ENCODE measurements at places on chromosomes 11 and 22.
A peak's percentile ranks its signal among the peaks of the same experiment; 100 is the strongest.

GRCh38 chr11:133661846-133662245 is 129.5 kb upstream of the OPCML start:
- DNase-seq = no peak

DNA sequence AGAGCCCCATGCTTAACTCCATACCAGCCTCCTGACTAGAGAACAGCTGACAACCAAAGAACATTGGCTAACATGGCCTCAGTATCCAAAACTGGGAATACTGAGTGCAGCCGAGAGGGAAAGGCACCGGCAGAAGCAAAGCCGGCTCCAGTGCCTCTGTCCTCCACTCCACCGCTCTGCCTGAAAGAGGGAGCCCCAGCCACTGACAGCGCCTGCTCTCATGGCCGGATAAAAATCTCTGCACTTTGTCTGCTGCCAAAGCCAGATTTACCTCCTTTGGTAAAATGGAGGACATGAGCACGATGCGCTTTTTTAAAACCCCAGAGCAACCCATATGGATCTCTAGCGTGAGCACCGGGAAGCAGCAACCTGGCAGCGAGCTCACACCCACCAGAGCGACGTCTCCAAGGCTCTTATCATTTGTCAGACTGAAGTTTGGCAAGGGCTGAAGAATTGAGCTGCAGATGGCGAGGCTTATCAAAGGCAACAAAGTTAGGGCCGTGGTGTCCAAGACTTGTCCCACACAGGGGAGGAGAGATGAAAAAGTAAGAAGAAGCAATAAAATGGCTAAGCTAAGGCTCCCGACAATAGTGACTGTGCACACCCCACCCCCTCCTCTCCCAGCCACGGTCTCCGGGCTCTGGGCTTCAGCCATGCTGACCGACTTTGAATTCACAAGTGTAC is 71.4 kb downstream of the EFCAB6 start:
- DNase-seq = no peak

GRCh38 chr11:113533425-113533698 is 58.2 kb upstream of the DRD2 start:
- DNase-seq = no peak

- peak; percentile 88 for DNase-seq
Measured at GRCh38 chr11:65301491-65302329, 13.0 kb upstream of the CDC42EP2 start.

GRCh38 chr11:32259641-32260081 is 168.8 kb downstream of the RCN1 start:
- peak; percentile 47 for DNase-seq

- no peak for DNase-seq
Measured at GRCh38 chr11:10793470-10794255, 15.1 kb downstream of the EIF4G2 start.

DNA sequence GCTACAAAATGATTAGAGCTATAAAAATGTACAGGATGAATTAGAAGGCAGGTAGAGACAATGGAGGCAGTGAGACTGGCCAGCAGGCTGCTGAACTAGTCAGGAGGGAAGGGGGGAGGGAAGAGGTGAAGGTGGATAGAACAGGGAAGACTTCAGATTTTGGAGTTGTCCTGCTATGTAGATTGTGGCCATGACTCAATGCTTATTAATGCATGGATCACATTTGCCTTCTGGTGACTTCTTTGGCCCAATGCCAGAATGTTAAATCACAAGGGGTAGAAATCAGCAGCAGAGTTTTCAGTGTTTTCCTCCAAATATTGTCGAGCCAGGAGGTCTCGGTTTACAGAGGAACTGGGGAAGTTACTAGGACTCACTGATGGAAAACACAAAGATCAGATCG is 346.6 kb downstream of the AASDHPPT start:
- DNase-seq = peak; percentile 19

- DNase-seq = no peak
Measured at GRCh38 chr11:9962722-9963121, 298.8 kb downstream of the SWAP70 start.

DNA sequence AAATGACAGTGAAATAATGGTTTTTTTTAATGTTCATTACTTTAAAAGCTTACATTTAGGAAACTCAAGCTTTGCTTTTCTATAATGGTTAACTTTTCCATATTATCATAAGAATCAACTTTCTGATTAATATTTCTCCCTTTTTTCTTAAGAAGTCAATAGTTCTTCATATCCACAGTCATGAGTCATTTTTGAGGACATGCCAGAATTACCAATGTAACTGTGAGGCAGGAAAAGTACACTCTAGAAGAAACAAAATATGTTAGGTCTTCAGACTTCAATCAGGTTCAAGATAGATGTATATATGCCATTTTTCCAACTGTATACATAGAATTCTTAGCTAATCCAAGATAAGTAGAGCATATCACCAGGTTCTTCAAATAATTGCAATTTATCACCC is 10.9 kb downstream of the MS4A6A start:
- DNase-seq = no peak

GRCh38 chr11:110056956-110057355 is 36.2 kb upstream of the ZC3H12C start:
- DNase-seq = no peak

- no peak for DNase-seq
Measured at GRCh38 chr22:35140879-35141745, 75.2 kb downstream of the ISX start.

GRCh38 chr11:122487669-122488068 is 167.9 kb upstream of the UBASH3B start:
- DNase-seq = no peak

DNA sequence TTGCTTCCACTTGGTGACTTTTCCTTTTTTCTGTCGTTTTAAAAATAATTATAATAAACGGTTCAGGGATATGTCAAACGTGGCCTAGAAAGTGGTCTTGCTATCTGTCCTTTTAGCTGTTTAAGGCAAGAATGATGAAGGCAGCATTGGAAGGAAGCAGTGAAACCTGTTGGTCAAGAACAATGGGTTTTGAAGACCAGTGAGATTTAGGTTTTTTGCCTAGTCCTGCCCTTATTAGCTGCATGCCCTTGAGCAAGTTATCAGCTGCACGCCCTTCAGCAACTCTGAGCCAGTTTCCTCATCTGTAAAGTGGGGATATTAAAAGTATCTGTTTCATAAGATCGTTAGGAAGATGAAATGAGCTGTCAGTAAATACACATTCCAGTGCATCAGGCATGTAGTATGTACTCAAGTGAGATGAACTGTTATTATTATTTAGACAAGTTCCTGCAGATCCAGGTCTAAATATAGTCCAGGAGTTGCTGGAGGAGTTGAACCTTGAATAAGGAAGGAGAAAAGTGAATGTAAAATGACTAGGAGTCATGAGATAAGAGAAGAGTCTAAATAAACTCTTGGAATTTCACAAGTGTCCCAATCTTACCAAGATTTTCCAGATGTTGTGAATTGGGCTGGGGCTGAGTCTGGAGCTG is 90.8 kb upstream of the HSD17B12 start:
- no peak for DNase-seq

- DNase-seq = no peak
Measured at GRCh38 chr11:86034710-86035109, 34.2 kb downstream of the PICALM start.

- DNase-seq = no peak
Measured at GRCh38 chr11:20235164-20235563, 74.9 kb upstream of the DBX1 start.

DNA sequence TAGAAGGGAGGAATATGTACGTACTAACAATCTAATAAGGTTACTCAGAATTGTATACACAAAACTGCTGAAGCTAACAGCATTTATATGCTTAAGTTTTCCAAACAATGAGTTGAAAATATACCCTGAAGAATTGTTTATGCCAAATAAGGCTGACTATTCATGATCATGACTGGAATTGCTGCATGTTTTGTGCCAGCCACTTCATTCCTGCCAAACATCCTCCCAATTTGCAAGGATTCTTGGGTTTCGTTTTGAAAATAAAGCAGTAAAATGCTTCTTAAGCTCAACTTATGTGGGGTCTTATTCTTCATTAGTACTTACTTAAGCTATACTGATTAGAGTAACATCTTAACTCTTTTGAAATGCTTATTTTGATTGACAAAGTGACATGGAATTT is 149.0 kb downstream of the SPON1 start:
- DNase-seq = no peak

GRCh38 chr11:27718346-27718862 is 18.1 kb upstream of the BDNF start:
- DNase-seq = no peak

- no peak for DNase-seq
Measured at GRCh38 chr11:124946735-124947141, 7.3 kb upstream of the CCDC15 start.

DNA sequence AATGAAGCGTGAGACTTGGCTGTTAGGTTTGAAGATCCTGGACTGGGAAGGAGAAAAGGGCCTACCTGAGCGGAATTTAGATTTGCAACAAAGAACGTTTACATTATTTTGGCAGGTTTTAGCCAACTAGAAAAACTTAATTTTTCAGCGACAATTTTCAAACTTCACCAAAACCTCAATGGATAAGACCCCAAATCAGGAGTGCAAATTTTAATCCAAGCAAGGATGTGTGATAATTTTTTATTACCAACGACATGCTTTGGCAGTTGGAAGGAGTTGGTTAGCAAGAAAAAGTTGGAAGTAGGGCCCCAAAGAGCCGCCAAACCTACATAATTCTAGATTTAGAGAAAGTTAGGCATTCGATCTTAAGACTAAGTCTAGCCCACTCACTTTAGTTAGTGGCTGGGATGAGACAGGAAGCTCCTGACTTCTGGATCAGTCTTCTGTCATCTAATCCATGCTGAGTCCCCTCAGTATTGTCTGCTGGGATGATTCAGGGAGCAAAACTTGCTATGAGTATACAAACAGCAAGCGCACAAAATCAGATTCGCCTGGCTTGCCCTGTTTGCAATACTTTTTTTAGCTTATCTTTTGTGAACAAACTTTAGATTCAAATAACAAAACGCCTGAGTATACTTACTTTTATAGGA is 787 bp upstream of the RDX start:
- DNase-seq = no peak

DNA sequence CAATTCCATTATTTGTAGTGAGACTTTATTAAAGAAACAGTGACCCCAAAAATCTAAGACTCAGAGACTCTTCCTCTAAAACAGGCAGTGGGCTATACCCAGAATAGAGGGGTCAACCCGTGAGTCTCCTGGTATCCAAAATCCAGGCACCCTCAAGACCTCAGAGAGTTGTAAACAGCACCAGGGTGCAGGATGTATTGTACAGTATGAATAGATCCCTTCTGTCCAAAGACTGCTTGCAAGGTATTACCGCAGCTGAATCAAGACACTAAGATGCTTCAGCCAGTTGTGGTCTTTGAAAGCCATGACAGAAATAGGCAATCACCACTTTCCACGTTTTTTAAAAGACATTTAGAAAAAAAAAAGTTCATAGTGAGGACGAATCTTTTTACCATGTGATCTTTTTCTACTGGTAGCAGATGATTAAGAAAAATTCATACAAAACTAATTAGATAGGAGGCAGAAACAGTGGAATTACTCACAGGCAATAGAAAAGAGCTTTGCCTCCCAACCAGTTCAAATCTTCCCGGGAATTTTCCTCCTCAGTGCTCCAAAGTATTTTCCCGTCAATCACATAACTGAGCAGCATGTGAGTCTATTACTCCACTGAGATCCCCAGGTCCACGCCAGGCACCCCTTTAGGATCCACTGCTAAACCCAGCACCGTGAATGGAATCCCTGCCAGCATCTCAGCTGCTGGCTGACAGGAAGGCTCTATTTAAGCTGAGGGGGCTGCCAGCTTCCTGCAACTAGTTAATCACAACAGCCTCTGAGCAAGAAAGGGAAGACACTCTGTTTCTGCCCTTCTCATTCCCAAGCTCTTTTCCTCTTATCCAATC is 113.1 kb downstream of the ETS1 start:
- peak; percentile 40 for DNase-seq

DNA sequence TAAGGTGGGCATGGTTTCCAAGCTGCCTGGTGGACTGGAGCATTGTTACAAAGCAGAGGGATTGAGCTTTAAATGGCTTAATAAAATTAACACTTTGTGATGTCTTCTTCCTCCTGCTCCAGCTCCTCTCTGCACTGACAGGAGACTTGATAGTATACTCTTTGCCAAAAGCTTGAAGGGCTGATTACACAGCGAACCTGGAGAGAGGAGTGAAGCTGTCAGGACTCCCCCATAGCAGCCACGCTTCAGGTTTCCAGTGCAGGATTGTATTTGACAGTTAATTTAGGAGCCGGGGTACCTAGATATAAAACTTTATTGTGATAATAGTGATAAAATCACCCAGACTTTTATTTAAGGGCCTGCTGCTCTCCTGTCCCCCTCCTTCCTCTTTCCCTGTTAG is 50.0 kb downstream of the TRIM44 start:
- DNase-seq = no peak

- DNase-seq = peak; percentile 93
Measured at GRCh38 chr11:69088676-69089146, 40.0 kb downstream of the TPCN2 start.

GRCh38 chr22:30245181-30245984 is 1.2 kb downstream of the LIF start:
- DNase-seq = no peak

GRCh38 chr11:2123628-2123960 is 15.6 kb downstream of the IGF2 start:
- no peak for DNase-seq

- no peak for DNase-seq
Measured at GRCh38 chr11:118640332-118641154, 33.1 kb downstream of the PHLDB1 start.

DNA sequence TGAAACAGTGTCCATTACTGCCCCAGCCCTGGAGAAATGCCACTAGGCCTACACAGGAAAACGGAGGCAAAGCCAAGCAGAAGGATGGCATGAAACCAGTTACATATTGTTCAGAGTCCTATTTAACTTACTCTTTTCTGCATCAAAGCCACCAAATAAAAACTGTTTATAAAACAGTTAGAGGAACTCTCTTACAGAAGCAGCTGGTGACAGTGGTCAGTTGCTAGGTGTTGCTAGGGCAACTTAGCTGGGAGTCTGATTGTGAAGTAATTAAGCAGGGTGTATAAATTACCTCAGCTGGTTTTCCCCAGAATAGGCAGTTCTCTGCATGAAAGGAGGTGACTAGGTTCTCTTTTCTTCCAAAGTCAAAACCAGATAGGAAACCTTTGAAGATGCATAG is 115.6 kb upstream of the ZBED5 start:
- peak; percentile 51 for DNase-seq

GRCh38 chr22:44956840-44957767 is 52.7 kb downstream of the PHF21B start:
- DNase-seq = peak; percentile 55

DNA sequence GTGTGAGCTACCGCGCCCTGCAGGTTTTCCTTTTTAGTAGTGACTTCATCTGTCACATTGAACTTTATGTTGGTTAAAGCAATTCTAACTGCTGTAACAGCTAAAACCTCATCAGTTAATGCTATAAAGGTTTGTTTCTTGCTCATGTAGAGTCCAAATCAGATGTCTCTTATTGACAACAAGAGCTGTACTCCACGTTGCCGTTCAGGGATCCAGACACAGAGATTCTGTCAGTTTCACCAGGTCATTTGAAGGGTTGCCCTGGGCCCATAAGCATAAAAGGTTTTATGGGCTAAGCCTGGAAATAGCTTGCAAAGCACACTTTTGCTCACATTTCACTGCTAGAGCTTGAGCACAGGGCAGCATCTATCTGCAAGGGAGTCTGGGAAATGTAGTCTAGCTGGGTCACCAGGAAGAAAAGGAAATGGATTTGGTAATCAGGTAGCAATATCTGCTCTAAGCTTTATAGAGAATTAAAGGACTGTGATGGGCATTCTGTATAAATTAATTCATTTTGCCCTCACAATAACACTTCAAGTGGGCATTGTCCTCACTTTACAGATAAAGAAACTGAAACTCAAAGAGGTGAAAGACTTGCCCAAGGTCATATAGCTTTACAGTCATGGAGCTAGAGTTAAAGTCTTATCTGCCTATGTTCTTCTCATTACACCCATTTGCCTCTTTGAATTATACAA is 25.2 kb upstream of the PTPRJ start:
- DNase-seq = no peak
